ENCODE measurements at places on chromosomes 4 and X. TPM values are rescaled to one million over a fixed set of nuclear protein-coding genes. Genes with fewer than 3 reads are reported as not detected.

DNA sequence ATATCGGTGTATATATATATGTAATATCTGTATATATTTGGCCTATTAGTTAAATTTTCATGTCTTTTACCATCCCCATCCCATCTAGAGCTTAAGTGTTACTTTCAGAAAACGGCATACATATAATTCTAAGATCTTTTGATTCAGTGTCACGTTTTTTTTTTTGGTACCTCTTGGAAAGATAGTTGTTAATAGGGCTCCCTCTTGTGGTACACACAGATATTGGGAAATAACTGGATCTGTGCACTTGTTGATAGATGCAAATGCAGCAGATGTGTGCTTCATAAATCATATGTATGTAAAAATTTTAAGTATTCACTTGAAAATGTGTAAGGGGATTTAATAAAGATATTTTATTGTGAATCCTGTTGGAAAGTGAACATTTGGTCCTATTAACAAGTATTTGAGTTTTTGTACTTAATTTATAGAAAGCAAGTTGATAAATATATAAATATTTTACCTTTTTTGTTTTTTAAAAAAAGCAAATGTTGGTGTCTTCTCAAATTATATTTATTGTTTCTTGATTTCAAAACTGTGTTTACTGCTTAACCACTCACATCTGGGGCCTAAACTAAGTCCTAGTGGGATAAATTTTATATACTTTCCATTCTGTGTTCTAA is 74.7 kb downstream of the PAQR3 start:
- DNase-seq: peak; percentile 23

GRCh38 chr4:38170338-38171169 is 210.4 kb downstream of the PTTG2 start:
- no peak for DNase-seq

- no peak for DNase-seq
Measured at GRCh38 chr4:25795566-25796454, 67.0 kb downstream of the SEL1L3 start.

DNA sequence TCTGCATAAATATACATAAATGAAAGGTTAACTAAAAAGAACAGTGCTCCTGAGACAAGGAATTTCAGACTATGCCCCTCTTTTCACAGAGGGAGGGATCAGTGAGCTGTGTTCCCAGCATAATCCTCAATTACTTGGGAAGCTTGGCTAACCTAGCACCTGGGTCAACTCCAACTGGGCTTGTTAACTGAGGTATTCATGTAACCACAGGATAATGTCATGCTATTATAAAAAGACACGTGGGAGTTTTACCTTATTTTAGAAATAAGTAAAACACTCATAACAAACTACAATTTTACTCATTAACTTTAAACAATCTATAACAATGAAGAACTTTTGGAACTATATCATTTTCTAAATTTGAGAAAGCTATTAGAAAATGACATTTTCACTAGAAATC is 48.6 kb downstream of the RPGR start:
- no peak for DNase-seq

GRCh38 chr4:78694457-78694787 is 81.7 kb upstream of the BMP2K start:
- DNase-seq: no peak

GRCh38 chrX:150503898-150504219 is 64.6 kb upstream of the MTM1 start:
- DNase-seq: peak; percentile 37

The BCORL1 gene
- 10.1 TPM for total RNA-seq

The ADH1A gene
- total RNA-seq: not detected

The RHOXF2B gene
- total RNA-seq: not detected
